ENCODE measurements at places on chromosomes 7 and 10.

GRCh38 chr10:4477664-4478063 lies 348.3 kb upstream of the AKR1E2 start:
- no peak for DNase-seq

- DNase-seq = no peak
Observed at GRCh38 chr7:67505449-67505848, 508.8 kb downstream of the TYW1 start.

- DNase-seq = no peak
Observed at GRCh38 chr10:128435811-128436210, 309.6 kb upstream of the MKI67 start.

DNA sequence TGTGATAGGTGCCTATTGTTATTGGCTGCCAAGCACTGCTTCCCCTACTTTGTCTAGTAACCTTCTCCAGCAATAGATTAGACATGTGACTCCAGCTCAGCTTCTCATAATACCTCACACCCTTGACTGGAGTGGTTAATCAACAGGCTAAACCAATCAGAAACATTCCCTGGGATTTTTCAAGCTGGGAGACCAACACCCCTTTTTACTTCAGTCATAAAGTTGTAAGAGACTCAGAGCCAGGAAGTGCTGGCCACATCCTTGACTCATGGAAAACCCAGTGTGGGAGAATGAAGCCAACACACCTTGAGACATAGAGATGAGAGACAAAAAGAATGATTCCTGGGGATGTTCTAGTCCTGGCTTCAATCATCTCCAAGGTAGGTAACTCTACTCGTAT lies 62.6 kb upstream of the HECTD2 start:
- DNase-seq = no peak

DNA sequence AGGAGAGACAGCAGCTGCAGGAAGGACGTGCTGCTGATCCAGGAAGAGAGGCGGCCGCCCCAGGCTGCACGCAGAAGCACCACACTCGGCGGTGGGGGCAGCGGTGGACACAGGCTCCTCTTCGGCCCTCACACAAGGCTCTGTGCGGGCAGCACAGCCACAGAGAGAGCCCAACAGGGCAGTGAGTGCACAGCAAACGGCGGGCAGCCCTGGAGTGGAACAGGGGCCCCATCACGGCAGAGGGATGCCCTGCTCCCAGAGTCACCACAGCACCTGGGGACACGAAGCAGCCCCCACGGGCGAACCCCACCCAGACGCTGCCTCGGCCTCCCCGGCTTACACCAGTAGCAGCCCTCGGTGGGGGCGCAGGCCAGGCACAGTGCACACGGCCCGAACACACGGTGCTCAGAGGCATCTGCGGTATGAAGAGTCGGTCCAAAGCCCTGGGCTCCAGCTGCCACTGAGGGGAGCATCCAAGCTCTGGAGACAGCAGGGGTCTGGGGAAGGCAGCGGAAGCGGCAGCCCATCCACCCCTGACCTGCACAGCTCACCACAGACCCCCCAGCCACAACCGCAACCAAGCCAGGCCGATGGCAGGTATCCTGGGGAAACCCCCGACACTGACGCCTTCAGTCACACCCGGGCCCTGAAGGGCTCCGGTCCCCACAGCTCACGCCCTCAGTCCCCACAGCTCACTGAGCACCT lies 16.8 kb downstream of the NUDT1 start:
- no peak for DNase-seq

- no peak for DNase-seq
Observed at GRCh38 chr10:71727738-71728737, 8.5 kb upstream of the C10orf105 start.

DNA sequence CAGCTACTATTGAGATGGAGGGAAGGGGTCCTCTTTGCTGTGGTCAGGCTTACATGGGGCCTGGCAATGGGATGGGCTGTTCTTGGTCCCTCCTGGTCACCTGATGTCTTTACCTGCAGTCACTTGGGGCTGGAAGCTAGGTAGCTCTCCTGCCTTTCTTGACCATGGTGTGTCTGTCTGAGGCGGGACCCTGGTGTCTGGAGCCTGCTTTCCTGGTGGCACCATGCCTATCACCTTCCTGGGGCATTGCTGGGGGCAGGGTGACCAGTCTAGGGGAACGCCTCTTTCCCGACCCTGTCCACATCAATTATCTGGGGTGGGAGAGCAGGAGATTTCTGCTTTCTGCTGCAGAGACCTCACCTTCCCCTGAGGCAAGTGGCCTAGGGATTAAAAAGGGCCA lies 55.6 kb downstream of the ARHGAP22 start:
- DNase-seq = no peak

GRCh38 chr7:139598642-139599041 lies 75.2 kb downstream of the CLEC2L start:
- no peak for DNase-seq

GRCh38 chr10:27252267-27253000 lies 11.8 kb upstream of the ACBD5 start:
- peak; percentile 88 for DNase-seq

DNA sequence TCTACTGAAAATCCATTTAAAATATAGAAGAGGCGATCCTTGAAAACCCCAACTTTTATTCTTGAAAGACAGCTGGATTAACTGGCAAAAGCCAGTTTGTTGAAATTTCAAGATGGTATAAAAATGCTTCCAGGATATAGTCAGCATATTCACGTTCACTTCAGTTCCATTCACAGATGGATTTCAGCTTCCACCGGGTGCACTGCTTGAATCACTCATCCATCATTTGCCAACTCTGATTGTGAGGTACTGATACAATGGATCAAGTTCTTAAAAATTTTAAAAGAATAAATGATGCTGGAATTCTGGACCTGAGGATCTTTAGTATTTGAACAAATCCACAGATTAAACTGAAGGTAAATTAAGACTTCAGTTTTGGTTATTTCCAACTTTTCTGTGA lies 2.4 kb downstream of the PURB start:
- no peak for DNase-seq

GRCh38 chr10:121500701-121501332 lies 97.4 kb downstream of the FGFR2 start:
- DNase-seq = no peak

GRCh38 chr10:3014968-3015367 lies 52.4 kb upstream of the PFKP start:
- DNase-seq = no peak

GRCh38 chr10:100969187-100970075 lies at the start of gene SEMA4G:
SEMA4G (plus strand) TSS chr10:100969504; CDS start chr10:100972913, 3,409 bp downstream.
- peak; percentile 66 for DNase-seq

DNA sequence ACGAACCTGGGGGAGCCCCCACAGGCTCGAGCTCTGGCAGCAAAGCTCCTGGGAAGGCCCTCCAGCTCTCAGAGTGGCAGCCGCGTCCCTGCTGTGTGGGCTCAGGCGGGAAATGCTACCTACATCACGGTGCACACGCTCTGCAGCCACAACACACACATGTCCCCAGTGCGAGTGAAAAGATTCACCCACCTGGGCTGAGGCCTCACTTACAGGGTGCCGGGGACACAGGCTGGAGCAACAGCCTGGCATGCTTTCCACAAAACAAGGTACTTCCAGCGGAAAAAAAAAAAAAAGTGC lies 410.4 kb upstream of the FOXK1 start:
- DNase-seq = no peak

DNA sequence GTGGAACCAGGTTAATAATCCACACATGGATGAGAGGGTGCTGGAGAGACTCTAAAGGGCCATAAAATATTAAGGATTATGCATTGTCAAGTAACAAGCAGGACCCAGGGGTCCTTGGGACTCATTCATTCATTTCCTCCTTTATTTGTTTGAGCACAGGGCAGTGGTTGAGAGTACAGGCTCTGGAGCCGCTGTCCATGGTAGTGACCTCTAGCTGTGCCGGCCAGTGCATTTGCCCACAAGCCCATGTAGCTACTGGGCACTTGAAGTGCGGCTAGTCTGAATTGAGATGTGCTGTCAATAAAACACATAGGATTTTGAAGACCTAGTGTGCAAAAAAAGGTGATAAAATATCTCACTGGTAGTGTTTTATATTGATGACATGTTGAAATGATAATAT lies 137.6 kb downstream of the C10orf105 start:
- no peak for DNase-seq

- DNase-seq = no peak
Observed at GRCh38 chr10:44752451-44753441, 158.4 kb upstream of the TMEM72 start.

All from activated naive CD8-positive, alpha-beta T cell treated with anti-CD3 and anti-CD28 coated beads, Interleukin-2, amount 50 U/mL, for 24 hours (primary cell).